ENCODE measurements at places on chromosomes 2 and 18.

DNA sequence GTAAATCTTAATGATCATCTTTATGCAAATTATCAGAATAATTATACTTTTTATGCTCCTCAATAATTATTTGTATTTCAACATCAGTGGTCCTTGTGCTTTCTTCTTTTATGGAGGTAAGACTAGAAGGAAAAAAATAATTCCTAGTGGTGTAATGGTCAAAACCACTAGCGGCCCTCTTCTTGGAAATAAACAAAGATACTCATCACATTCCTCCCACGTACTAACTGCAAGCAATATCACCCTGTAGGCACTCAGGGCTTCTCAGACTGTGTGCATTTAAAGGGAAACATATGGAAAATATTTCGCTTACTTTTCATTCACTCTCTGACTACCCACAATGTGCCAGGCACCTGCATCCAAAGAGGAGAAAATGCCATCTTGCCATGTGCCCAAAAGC is 263.7 kb downstream of the DOK6 start:
- no peak for DNase-seq

GRCh38 chr18:63820694-63821093 is 45.5 kb downstream of the SERPINB7 start:
- no peak for DNase-seq

GRCh38 chr2:239227661-239228371 is 173.0 kb downstream of the HDAC4 start:
- no peak for DNase-seq

- no peak for DNase-seq
These were observed 127.9 kb downstream of the ANKRD44 start for GRCh38 chr2:197182668-197183067.

DNA sequence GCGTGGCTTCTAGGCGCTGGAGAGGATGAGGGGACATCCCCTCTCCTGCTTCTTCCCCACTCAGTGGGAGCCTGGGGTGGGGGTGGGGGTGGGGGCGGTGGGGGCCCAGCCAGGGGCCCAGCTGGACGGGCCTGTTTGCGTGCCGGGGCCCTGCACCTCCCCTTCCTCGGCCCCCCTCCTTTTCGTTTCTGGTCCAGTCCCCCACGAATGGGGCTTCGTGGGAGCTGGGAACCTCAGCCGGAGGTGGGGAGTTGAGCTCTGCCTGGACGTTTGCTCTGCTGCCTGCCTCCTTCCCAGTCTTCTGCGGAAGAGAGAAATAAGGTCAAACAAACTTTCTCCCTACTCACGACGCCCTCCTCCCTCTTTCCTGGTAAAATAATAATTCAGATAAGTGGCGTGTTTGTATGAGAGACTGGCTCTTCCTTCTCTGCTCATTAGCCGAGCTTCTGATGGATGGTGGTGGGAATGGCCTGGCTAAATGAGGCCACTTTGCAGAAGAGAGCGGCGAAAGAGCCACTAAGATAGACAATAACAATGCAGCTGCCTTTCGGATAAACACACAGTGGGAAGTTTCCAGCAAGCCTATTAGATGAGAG is 782 bp downstream of the MTA3 start:
- no peak for DNase-seq

- DNase-seq = no peak
These were observed 79.7 kb downstream of the CCBE1 start for GRCh38 chr18:59617468-59617932.

DNA sequence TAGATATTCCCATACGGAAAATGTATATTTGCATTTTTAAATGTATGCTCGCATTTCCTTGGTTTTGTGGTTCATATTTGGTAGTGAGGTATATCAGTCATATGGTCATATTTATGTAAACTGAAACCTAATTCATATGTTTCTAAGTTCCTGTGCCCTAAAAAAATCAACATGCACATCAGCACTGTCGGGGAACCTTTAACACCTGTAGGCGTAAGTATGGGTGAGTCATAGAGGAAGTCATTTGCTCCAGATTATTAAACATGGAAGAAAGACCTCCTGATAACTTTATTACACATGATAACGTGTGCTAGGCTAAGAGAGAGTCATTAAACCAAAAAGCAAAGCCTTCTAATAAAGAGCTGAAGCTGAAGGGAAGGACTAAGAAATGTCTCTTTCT is 437.7 kb downstream of the NRXN1 start:
- no peak for DNase-seq

DNA sequence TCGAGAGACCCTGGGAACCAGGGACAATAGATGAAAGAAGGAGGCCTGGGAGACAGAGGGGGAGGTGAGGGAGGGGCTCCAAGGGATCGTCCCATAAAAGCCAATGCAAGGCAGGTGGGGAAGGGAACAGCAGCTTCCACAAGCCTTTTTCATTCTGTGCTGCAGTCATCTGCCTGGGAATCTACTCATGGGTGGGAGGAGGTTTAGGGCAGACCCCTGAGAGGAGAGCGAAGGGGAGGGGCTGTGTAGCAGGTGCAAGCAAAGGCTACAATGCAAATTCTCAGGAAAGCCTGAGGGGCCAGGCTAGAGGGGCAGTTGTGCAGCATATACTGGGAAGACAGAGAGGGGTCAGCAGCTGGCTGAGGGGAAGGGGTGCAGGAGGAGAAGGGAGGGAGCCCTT is 135.4 kb downstream of the SETBP1 start:
- DNase-seq = no peak

DNA sequence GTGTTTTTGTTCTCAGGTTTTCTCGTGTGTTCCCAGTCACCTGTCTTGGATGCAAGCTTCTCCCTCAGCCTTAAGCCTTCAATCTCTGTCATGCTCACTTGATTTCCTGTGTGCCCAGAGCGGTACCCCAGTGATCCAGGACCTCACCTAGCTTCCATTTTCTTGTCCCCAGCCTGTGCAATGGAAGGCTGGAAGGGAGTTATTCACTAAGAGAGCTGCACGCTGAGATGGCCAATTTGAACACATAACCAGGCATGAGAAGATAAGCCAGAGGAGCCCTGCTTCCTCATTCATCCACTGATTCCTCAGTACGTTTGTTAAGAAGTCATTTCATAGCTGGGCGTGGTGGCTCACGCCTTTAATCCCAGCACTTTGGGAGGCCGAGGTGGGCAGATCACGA is 130.8 kb upstream of the SERPINE2 start:
- no peak for DNase-seq

GRCh38 chr18:61459896-61460648 is 126.8 kb downstream of the CDH20 start:
- no peak for DNase-seq

DNA sequence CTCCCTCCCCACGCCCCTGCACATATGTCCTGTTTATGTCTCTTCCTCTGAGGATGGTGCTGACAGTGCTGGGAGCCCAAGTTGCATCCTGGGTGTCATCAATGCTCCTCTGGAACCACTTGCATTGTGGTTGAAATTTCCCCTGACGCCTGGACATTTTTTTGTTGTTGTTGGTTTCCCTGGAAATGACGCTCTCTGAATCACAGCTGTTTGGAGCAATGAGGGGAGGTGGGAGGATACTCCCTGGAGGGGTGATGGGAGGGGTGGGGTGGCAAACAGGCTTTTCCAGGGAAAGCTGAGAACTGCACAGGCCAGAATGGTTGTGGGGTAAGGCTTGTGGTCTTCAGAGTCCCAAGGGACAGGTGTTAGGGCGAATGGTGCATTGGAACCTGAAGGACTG is 29.6 kb downstream of the CELF4 start:
- no peak for DNase-seq

- DNase-seq = no peak
These were observed 3.2 kb downstream of the GPR17 start for GRCh38 chr2:127649100-127649611.

DNA sequence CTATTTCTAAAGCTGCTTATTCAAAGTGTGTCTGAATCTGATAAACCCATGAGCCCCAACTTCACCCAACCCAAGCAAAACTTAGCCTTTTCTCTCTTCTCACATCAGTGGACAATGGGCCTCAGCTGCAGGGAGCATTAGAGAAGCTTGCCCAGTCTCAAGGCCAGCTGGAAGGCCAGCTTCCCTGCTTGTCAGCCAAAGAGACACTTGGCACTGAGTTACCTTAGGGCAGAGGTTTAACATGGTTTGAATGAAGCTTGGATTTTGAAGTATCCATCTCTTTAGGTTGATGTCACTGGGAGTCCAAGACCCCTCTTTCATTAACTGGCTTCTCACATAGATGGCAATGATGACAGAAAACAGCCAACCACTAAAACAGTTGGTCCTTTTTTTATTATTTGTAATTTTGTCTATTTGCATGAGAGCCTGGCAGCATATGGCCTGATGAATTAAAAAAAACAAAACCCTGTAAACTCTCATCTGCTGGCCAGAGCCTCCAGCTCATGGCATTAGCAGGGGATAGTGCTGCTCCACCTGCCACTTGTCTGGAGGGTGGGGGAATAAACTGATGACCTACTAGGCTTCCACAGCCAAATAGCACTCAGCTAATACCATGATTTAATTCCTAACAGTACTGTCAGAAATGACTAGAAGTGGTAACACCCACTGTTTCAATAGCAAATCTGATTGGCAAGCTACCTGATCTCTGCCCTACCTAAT is 137.0 kb downstream of the UBE2E3 start:
- no peak for DNase-seq

DNA sequence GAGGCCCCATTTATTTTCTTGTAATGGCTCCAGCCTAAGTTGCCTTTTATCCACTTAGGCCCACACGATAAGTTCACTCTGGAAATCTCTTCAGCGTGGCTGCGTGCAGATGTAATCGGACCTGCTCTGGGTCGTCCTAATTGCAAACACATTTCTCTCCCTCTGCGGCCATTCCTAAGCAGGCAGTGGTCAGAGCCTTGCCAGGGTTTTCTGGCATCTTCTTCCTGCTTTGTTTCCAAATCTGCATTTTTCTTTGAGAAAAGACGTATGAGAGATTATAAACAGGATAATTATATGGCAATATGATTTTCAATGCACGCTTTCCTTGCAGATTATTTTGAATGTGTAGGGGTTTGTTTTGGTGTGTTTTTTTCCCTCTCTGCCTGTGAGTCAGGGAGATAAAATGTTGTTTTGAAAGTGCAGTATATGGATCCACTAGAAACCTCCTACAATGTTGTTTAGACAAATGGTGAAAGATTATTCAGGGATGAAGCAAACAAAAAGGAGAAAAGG is 239.4 kb upstream of the TANK start:
- no peak for DNase-seq

DNA sequence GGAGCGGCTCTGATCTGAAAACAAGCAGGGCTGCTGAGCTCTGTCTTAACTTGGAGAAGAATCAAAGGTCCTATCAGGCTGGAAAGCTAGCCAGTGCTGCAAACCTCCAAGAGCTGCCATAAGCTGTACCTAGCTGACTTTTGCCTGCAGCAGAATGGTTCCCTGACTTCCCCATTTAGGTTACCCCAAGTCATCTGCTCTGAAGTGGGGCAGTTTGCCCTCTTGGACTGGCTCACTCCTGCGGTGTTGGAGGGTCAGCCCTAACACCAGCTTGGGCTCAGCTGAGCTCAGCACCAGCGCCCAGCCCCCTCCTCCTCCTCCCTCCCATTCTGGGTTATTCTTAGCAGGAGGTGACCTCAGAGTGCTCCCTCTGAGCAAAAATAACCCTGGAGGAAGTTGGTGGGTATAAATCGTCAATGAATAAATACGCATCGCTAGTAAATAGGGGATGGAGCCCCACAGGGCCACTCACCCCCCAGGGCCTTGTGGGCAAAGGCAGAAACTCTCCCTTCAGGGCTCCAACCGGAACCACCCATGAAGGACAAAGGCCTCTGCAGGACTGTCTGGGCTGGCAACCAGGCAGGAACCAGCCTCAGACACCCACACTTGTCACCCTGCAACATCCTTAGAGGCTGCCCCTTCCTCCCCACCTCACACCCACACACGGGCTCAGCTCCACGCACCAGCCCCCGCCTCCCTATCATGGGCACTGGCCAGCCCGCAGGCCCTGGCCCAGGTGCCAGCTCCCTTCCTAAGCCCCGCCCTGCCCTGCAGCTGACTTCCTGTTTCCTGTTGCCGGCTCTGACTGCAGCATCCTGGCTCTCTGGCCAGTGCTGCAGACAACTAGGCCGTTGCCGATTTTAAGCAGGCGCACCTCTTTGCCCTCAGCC is 46.9 kb downstream of the DNMT3A start:
- peak; percentile 51 for DNase-seq

- DNase-seq = no peak
These were observed 89.8 kb upstream of the CYRIA start for GRCh38 chr2:16755442-16755841.

- DNase-seq = no peak
These were observed 125.4 kb upstream of the ACKR3 start for GRCh38 chr2:236444187-236444586.
